ENCODE measurements at places on chromosomes 1 and 21. TPM values are rescaled to one million over a fixed set of nuclear protein-coding genes. Genes with fewer than 3 reads are reported as not detected.

Gene VSIG8
- total RNA-seq = not detected

GRCh38 chr1:226598455-226598849 lies 49.9 kb downstream of the STUM start:
- H3K27ac ChIP-seq = no peak overlapping the region
- no peaks in the 10 kb centered on the region for H3K27me3 ChIP-seq
- DNase-seq = no peak
- H3K4me3 ChIP-seq = no peak overlapping the region
- H3K36me3 ChIP-seq = no peaks in the 10 kb centered on the region
- H3K4me1 ChIP-seq = peaks cover 17% of the 10 kb centered on the region

DNA sequence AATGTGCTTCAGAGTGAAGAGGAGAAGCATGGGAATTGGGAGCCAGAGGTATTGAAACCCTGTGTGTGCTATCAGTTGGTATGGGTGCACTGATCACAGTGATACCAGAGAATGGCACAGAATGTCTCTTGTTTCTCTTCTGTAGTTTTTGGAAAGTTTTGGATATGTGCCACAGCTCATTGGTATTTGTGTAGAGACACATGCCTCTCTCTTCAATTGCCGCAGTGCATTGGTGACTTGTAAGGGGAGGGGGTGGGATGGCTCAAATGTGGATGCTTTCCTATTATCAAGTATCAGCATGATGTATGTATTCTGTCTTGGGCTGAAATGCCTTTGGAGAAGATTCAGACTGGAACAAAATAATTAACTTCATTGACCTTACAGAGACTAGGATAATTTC lies 101.0 kb downstream of the HMCN1 start:
- no peaks in the 10 kb centered on the region for H3K27me3 ChIP-seq
- no peak overlapping the region for H3K4me3 ChIP-seq
- H3K27ac ChIP-seq = no peak overlapping the region

DNA sequence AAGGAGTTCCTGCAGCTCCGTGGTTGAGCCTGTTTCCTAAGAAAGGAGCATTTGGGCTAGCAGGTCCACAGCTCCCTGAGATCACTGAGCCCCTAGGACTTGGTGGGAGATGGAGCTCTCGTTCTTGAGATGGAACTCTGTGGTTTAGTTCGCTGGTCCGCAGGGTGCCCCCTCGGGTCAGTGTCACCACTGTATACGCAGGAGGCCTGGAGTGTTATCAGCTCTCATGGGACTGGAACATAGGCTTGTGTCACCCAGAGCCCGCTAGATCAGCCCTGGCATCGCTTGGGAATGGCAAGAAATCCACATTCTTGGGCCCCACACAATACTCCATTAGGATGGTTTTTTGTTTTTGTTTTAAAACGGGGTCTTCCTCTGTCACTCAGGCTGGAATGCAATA lies 3.6 kb downstream of the SNAP47 start:
- no peak overlapping the region for H3K4me3 ChIP-seq
- no peak for DNase-seq
- H3K4me1 ChIP-seq = peaks cover 17% of the 10 kb centered on the region
- peaks cover 5% of the 10 kb centered on the region for H3K36me3 ChIP-seq
- H3K27ac ChIP-seq = no peak overlapping the region

DNA sequence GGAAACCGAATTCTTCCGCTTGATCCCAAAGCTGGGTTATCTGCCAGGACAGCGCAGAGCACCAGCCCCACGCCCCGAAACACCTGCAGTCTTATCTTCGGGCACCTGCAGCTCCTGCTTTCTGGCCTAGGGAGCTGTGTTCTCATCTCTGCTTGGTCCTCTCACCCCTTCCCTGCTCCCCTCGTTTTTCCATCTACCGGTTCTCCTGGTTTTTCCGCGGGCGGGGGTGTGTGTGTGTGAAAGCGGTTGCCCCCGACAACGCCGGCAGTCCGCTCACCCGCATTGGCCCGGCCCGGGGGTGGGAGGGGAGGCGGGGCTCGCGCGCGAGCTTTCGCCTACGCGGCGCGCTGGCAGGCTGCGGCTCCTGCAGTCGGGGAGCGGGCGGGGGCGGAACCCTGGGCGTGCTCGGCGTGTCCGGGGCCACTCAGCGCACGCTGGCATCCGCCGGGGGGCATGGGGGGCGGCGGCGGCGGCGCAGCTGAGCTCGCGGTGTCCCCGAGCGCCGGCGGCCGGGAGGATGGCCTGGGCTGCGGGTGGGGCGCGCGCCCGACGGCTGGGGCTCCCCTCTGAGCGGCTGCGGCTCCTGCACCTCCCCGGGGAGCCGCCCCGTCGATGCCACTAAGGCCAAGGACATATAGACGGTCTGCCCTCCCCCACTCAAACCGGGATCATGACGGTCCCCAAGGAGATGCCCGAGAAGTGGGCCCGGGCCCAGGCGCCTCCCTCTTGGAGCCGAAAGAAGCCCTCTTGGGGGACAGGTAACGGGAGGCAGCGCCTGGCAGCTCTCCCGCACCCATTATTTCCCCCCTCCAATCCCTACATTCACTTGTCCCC lies 3.2 kb downstream of the ATP8B2 start:
- peak overlapping the region; percentile 94 for H3K4me3 ChIP-seq
- peak; percentile 96 for DNase-seq
- H3K4me1 ChIP-seq = peaks cover 64% of the 10 kb centered on the region
- peaks cover 33% of the 10 kb centered on the region for H3K36me3 ChIP-seq
- no peaks in the 10 kb centered on the region for H3K27me3 ChIP-seq
- H3K27ac ChIP-seq = peak overlapping the region; percentile 100

All from esophagus muscularis mucosa (tissue), 4 donors.